ENCODE measurements at places on chromosomes 3 and 15. TPM values are rescaled to one million over a fixed set of nuclear protein-coding genes. Genes with fewer than 3 reads are reported as not detected.

The FAM227B gene
- total RNA-seq = 6.2 TPM

The NANOGP8 gene
- total RNA-seq = not detected

The TIGIT gene
- total RNA-seq = not detected

The SLC12A1 gene
- not detected for total RNA-seq

The MRPS11 gene
- 18.1 TPM for total RNA-seq

The NTRK3 gene
- 1.2 TPM for total RNA-seq
